ENCODE measurements at places on chromosomes 6 and 20.

GRCh38 chr6:51479296-51479695 is 608.1 kb downstream of the PKHD1 start:
- DNase-seq: no peak

DNA sequence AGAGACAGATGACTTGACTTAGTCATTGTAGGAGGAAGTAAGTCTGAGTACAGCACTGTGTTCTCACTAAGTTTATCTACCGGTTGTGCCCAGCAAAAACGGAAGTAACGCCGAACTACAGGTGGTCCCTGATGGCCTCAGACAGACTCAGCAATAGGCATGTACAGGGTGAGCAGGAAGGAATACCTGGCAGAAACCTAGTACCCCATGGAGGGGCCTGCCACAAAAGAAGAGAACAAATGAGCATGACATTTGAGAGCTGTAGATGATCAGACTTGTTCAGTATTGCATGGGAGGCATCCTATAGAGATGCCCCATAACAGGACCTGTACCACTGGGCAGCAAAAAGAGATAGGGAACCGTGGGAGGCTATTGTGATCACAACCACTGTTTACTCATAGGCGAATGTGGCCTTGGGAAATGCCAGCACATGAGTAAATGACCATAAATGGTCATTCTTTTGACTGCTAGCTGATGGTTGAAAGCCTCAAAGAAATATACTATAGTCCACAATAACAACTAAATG is 106.4 kb upstream of the TAB2 start:
- DNase-seq: no peak

GRCh38 chr6:91482498-91482897 is 895.6 kb upstream of the MAP3K7 start:
- DNase-seq: no peak

DNA sequence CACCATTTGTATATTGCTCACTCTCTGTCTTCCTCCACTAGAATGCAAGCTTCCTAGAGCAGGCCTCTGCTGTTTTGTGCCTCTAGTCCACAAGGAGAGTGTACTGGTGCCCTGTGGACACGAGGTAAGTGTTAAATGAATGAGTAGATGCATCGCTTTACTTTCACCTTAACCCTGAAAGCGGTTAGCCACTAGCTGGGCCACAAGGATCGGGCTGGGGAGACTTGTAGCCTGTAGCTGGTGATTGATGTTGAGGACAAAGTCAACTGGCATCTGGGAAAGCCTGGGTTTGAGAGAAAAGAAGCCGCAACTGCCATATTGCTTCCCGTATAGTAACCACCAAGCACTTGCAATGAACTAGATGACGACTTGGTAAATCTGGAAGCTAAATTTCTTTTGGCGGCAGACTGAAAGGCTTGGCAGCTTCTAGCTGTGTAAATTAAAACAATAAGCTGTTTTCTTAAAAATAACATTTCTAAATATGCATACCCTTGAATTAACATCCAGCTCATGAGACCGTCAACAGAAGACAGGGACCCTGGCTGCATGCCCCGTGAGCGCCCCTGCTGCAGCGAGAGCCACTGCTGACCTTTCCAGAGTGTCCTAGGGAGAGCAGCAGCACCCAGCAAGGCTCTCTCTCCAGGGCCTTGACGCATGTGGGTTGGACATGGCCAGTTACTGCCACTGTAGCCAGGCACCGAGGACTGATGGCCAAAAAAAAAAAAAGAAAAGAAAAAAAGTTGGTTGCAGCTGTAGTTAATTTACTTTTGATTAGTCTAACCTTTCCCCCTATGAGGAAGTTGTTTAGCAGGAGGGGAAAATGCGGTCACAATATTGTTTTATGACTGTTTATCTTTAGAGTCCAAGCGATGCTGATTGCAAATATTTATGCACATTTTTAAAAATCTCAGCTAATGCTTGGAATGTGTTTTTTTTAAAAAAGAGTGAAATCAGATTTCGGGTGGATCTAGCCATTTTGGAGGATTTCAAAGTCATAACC is 315.1 kb downstream of the TFAP2C start:
- no peak for DNase-seq

GRCh38 chr6:53858196-53858595 is 63.4 kb downstream of the LRRC1 start:
- DNase-seq: no peak

GRCh38 chr6:43199912-43200311 is 17.9 kb downstream of the CUL9 start:
- no peak for DNase-seq

- no peak for DNase-seq
Measured at GRCh38 chr20:11248687-11249638, 575.2 kb upstream of the JAG1 start.

DNA sequence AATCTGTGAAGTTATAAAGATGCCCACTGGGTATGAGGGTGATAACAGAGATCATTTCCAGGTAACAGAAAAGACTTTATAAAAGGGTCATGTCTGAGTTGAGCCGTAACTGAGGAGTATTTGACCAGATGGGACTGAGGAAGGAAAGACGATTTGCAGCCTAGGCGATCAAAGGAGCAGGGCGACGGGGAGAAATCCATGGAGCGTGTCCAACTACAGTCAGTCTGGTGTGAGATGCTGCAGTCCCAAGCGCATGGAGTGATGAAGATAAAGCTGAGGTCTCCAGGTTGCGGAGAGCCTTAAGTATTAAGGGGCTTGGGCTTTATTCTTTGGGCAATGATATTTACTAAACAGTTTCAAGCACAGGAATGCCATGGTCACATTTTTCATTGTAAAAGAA is 166.7 kb downstream of the PRKN start:
- no peak for DNase-seq

- DNase-seq: peak; percentile 25
Measured at GRCh38 chr6:37779902-37780628, 39.5 kb upstream of the ZFAND3 start.

GRCh38 chr6:130417951-130418350 is 52.1 kb downstream of the TMEM200A start:
- DNase-seq: no peak

GRCh38 chr6:101509536-101509935 is 116.0 kb downstream of the GRIK2 start:
- DNase-seq: no peak

GRCh38 chr6:115358616-115359015 is 702.1 kb downstream of the FRK start:
- DNase-seq: no peak

DNA sequence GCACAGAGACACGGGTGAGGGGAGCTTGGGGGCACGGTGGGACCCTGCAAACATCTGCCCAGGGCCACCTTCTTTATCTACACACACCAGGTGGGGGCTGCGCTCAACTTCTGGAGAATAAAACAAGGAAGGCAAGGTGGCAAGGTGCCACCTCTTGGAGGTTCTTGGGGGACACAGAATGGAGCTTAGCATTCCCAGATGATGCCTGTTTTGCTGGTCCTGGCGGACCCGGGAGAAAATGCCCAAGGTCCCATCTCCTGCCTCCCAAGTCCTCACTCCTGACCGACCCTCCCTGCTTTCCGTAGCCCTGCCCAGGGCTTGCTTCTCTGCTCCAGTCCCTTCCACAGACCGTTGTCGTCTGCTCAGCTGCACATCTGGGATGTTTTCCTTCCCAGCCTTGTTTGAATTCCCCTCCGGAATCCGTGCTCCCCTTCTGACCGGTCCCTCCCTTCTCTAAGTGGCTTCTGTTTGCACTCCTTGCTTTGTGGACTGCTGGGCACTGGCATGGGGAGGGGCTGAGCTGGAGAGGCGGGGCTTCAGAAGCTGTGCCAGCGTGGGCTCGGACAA is 13.1 kb downstream of the ITPR3 start:
- DNase-seq: no peak

DNA sequence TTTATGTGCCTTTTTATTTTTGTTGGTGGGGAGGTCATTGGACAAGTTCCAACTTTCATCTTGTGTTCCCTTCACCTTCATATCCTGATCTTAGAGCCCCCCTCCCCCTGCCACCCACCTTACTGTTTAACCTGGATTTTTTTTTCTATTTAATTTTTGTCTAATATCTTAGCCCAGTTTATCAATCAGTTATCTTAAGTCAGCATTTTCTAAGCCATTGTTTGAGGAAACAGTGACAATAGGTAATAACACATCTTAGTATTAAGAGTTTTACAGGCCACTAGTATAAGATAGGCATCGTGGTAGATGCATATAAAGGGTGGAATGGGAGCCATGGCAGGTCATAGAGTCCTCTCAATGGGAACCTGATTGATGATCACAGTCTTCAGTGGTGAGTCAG is 2.4 kb downstream of the ABT1 start:
- DNase-seq: no peak

GRCh38 chr6:37095997-37096396 is 74.0 kb upstream of the PIM1 start:
- DNase-seq: no peak

DNA sequence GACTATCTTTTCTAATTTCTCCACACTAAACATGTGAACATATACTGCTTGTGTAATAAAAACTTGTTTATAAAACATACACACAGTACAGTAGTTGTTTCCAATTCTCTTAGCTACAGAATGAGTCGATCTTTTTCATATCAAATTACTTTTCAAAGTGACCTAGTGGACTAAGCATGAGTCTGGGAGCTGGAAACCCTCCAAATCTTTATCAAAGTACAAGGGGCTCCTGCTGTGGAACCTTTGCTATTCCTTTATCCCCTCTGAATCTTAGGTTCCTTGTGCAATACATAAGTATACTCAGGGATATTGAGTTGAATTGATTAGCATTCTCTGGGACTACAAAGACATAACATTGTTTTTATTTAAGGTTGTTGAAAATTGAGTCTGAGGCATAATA is 48.7 kb upstream of the TAB2 start:
- DNase-seq: no peak

- no peak for DNase-seq
Measured at GRCh38 chr6:11384531-11385309, 152.3 kb upstream of the NEDD9 start.

GRCh38 chr6:117118490-117118889 is 146.9 kb upstream of the VGLL2 start:
- DNase-seq: no peak

DNA sequence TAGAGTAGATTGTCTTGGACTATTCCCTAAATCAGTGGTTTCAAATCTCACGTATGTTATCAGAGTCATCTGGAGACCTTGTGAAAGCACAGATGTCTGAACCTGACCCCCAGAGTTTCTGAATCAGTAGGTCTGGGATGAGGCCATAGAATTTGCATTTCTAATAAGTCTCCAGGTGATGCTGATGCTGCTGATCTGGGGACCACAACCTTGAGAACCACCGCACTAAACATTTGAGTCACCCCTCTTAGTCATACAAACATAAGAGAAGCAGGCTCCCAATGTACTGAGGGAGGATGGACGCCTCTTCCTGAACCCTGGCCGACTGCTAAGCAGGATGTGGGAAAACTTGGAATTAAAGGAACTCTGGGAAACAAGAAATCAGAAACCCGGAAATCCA is 187.8 kb upstream of the PRDM1 start:
- DNase-seq: no peak

DNA sequence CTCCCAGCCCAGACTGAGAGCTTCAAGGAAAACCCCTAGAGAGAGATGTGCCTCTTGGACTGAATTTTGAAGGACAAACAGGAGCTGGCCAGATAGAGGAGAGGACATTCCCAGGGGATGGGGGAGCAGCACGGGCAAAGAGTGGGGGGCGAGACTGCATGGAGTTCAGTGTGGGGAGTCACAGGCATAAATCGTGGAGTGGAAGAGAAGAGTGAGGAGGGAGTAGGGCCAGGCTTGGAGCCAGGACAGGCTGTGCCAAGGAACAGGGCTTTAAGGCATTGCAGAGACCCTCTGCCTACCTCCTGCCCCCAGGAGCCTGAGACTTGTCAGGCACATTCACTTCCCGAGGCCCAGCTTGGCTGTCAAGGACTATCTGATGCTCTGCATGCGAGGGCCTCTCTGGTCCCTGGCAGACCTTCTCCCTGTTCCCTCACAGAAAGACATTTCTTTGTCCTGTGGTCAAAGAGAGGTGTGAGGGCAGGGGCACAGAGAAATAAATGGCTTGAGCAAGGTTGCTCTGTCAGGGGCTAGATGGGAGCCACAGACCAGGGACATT is 5.2 kb upstream of the SLC22A7 start:
- DNase-seq: no peak

GRCh38 chr6:153563001-153563400 is 431.9 kb upstream of the RGS17 start:
- no peak for DNase-seq

DNA sequence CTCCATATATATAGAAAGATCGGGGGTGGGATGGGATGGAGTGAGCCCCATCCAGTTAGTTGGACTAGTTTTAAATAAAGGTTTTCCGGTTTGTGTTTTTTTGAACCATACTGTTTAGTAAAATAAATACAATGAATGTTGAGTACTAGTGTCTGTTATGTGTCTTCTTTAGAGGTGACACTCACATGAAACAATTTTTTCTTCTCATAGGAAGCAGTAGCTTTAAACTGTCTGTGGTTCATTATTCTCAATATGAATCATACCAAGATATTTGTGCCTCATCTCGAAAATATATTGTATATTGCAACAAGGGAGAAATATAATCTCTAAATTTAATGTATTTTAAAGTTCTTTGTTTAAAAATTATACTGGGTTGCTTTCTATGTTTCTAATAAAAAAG is 33.4 kb downstream of the HSF2 start:
- no peak for DNase-seq

GRCh38 chr6:31092769-31093505 is 19.4 kb downstream of the C6orf15 start:
- no peak for DNase-seq

DNA sequence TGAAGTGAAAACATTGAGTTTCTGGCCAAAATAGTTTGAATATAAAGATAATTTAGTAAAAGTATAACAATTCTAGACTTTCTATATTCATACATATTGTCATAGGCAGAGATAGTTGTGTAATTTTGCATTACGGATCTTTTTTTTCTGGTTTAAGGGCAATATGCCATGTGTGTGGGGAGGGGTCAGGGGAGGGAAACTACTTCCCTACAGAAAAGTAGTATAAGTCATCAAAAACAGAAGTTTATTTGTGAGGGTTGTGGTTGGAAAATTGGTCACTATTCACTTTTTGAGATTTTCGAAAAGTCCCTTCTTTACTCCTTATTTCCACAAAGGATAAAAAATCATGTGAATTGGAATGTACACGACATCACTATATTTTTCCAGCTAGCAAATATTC is 288.2 kb upstream of the PREP start:
- DNase-seq: no peak

DNA sequence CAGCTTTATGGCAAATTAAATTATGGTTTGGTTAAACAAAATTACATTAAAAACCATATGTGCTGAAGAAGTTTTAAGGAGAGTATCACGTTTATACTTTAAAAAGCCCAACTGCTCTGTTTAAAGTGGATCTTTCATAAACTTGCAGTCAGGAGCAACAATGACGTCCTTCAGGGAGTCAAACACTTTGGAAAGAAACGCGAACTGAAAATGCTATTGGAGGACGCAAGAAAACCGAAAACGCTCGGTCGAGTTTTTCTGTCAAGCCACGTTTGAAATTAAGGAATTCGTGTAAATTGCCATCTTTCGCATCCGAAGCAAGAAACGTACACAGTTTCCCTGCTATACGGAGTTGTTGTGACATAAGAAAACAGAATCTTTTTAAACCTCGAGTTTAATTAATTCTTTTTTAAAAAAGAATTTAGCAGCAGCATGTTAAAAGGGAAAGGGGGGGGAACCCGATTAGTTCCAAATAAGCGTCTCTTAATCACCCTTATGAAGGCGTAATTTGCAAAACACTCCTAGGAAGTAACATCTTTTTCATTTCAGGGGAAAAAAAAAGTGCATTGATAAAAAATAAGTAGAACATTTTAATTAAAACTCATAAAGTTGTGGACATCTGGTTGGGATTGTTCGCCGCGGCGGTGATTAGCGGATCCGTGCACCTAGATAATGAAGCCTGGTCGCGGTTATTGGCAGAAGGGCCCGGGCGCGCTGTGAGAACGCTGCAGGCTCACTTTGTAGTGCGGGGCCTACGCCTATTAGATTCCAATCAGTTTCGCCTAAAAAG is 295.4 kb downstream of the TFAP2C start:
- no peak for DNase-seq

Measured in posterior cingulate gyrus (tissue), 11 donors.